ENCODE measurements at places on chromosomes 11 and 22.
A peak's percentile ranks its signal among the peaks of the same experiment; 100 is the strongest.

- no peaks in the 10 kb centered on the region for H3K4me1 ChIP-seq
- H3K27me3 ChIP-seq: peaks cover 7% of the 10 kb centered on the region
- DNase-seq: no peak
- no peaks in the 10 kb centered on the region for H3K36me3 ChIP-seq
- H3K27ac ChIP-seq: no peak overlapping the region
These were observed 13.4 kb downstream of the OR51B4 start for GRCh38 chr11:5288108-5288905.

DNA sequence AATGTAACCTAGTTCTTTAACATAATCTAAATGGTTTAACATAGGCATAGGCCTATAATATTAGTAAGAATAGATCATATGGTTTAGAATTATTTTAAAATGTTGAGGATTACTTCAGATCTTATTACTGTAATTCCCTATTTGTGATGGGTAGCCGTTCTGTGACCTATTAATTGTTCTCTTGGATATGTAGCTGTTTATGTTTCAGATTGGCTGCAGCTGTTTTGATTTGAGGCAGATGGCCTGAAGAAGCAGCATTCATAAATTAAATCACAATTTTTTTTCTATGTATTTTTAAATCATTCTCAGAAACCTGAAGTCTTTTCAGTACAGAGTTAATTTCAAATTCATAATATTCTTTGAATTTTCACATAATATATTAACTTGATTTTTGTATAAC, 104.5 kb downstream of the PDE3B start:
- H3K27ac ChIP-seq: no peak overlapping the region
- peaks cover 8% of the 10 kb centered on the region for H3K4me1 ChIP-seq
- H3K36me3 ChIP-seq: peaks cover 5% of the 10 kb centered on the region

DNA sequence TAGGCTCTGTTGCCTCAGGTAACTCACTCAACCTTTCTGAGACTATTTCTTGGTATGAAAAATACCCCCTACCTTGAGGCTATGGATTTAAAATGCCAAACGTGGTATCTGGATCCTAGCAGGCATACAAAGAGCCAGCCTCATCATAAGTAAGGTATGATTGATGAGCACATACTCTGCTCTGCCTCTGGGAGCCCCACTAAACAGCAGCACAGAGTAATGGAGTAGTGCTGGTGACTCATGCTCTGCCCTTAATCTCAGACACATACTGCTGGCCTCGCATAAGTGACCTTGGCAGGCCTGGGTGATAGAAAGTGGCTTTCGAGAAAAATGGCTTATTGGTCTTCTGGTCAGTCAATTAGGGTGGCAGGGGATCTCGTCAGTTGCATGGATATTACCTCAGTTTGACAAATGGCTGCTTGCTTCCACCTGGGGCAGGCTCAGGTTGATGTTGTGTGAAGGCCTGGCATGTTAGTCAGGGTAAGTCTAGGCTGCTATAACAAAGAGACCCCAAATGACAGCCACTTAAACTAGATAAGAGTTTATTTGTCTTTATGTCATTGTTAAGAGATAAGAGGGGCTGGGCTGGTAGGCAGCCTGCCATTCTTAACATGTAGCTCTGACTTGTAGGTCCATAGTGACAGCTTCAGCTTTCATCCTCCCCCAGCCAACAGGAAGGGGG, 15.2 kb upstream of the SLC6A5 start:
- no peak overlapping the region for H3K27ac ChIP-seq
- no peak overlapping the region for H3K4me3 ChIP-seq
- no peak for DNase-seq
- peaks cover 18% of the 10 kb centered on the region for H3K27me3 ChIP-seq
- H3K36me3 ChIP-seq: no peaks in the 10 kb centered on the region

DNA sequence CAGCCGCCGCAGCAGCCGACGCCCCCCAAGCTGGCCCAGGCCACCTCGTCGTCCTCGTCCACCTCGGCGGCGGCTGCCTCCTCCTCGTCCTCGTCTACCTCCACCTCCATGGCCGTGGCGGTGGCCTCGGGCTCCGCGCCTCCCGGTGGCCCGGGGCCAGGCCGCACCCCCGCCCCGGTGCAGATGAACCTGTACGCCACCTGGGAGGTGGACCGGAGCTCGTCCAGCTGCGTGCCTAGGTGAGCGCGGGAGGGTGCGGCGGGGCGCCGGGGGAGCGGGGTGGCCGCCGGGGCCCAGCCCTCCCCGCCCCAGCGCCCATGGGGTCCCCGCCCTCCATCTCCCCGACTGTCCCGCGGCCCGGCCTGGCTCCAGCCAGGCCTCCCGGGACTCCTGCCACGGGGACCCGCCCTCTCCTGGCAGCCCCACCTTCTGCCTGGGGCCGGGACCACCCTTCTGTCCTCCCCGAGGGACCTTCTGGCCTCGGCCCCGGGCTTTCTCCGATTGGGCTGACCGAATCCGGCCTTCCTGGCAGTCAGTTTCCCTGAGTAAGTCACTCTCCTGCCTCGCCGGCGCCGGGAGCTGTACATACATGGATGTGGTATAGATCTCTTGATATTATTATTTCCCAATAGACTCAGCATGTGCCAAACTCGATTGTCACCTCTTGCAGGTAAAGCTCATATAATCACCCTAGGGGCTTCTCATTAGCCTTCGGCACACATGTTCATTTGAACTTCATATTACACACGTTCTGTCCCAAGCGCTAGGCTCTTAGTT, 720 bp downstream of the PACS1 start:
- H3K27me3 ChIP-seq: no peaks in the 10 kb centered on the region
- peak overlapping the region; percentile 45 for H3K27ac ChIP-seq
- peak; percentile 44 for DNase-seq
- H3K4me3 ChIP-seq: peak overlapping the region; percentile 91

DNA sequence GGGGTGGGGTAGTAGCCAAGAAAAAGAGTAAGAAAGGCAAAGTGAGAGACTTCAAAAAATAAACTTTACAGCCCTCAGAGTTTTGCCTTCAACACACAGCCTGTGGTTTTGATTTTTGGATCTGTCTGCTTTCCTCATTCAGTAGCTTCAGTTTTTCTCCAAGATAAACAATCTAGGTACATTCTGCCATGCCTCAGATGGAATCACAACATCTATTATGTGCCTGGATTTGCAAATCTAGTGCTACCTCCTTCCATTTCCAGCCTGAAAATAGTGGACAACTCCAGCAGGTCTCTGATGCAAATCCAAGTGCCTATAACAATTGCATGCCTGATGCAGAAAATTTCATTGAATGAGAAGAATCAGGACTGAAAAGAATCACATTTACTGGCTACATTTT, 206.6 kb upstream of the GUCY1A2 start:
- no peak for DNase-seq
- no peaks in the 10 kb centered on the region for H3K36me3 ChIP-seq
- H3K4me3 ChIP-seq: no peak overlapping the region
- peaks cover 9% of the 10 kb centered on the region for H3K27me3 ChIP-seq

DNA sequence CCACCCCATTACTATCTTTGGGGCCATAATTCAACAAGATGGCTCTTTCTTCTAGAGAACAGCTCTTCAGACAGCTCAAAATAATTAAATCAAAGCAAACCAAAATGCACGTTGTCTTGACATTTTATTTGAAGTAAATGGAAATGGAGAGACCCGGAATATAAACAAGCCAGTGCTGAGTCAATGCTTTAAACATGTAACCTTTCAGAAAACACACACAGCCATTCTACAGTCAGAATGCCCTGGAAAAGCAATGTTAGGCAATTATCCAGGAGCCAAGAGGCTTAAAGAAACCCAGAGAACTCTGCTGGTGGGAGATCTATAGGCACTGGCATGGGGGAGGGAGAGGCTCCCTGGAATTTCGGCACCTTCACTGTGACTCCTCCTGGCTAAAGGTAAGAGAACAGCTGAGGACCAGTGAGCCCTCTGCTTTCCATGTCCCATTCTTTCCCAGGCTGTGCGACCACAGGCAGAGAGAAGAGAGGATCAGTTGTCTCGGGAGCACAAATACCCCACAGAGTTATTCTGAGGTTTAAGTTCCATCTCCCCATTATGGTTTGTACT, 254.0 kb upstream of the CCDC90B start:
- no peak overlapping the region for H3K27ac ChIP-seq
- no peaks in the 10 kb centered on the region for H3K27me3 ChIP-seq
- no peak overlapping the region for H3K4me3 ChIP-seq
- no peaks in the 10 kb centered on the region for H3K36me3 ChIP-seq
- no peak for DNase-seq
- H3K4me1 ChIP-seq: no peaks in the 10 kb centered on the region

DNA sequence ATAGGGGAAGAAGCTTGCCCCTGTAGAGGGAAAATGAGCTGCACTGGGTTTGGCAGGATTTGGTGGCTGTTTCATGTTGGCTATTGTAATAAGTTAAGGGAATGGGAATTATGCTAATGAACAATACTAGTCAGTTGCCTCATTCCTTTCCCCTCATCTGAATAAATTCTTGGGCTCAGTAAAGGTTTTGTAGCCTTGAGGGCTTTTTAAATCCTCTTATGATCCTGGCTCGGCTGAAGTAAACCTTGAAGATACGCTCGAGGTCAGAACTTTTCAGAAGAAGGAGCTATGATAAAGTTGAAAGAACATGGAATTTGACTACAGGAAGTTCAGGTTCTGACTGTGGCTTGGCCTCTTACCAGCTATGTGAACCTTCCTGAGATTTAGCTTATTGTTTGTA, 448.7 kb downstream of the RAB38 start:
- no peak overlapping the region for H3K27ac ChIP-seq
- H3K36me3 ChIP-seq: no peaks in the 10 kb centered on the region
- no peak for DNase-seq

GRCh38 chr11:81989093-81989492, 744.6 kb downstream of the FAM181B start:
- H3K27me3 ChIP-seq: no peaks in the 10 kb centered on the region
- no peak overlapping the region for H3K4me3 ChIP-seq
- no peaks in the 10 kb centered on the region for H3K36me3 ChIP-seq
- no peak overlapping the region for H3K27ac ChIP-seq
- DNase-seq: no peak

GRCh38 chr11:78562398-78562797, 12.3 kb downstream of the NARS2 start:
- peaks cover 35% of the 10 kb centered on the region for H3K36me3 ChIP-seq
- H3K4me3 ChIP-seq: no peak overlapping the region
- peaks cover 8% of the 10 kb centered on the region for H3K4me1 ChIP-seq
- no peak for DNase-seq
- peak overlapping the region; percentile 80 for H3K27ac ChIP-seq

DNA sequence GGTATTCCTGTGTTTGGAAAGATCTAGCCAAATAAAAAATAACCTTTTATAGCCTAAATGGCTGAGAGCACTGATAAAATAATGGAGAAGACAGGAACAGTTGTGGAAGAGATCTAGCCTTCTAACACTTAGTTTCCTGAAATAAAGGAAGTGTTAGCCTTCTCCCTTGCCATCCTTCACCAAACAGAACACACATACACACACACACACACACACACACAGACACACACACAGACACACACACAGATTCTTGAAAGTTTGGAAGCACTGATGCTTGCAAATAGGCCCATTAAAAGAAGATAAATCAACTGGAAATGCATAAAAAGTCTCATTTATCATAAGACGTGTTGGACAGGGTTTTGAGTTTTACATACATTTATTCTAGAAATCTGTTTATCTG, 37.5 kb downstream of the KIRREL3 start:
- DNase-seq: no peak
- H3K36me3 ChIP-seq: peaks cover 15% of the 10 kb centered on the region
- H3K27ac ChIP-seq: peak overlapping the region; percentile 14
- H3K4me3 ChIP-seq: no peak overlapping the region
- H3K4me1 ChIP-seq: peaks cover 9% of the 10 kb centered on the region
- H3K27me3 ChIP-seq: peaks cover 4% of the 10 kb centered on the region

- H3K4me1 ChIP-seq: peaks cover 22% of the 10 kb centered on the region
- no peak for DNase-seq
- H3K4me3 ChIP-seq: no peak overlapping the region
- H3K36me3 ChIP-seq: no peaks in the 10 kb centered on the region
These were observed 13.4 kb downstream of the TMPRSS13 start for GRCh38 chr11:117915672-117916235.

GRCh38 chr22:17518406-17518805, 44.9 kb upstream of the SLC25A18 start:
- DNase-seq: no peak
- peaks cover 9% of the 10 kb centered on the region for H3K4me1 ChIP-seq
- H3K36me3 ChIP-seq: peaks cover 87% of the 10 kb centered on the region
- no peaks in the 10 kb centered on the region for H3K27me3 ChIP-seq

DNA sequence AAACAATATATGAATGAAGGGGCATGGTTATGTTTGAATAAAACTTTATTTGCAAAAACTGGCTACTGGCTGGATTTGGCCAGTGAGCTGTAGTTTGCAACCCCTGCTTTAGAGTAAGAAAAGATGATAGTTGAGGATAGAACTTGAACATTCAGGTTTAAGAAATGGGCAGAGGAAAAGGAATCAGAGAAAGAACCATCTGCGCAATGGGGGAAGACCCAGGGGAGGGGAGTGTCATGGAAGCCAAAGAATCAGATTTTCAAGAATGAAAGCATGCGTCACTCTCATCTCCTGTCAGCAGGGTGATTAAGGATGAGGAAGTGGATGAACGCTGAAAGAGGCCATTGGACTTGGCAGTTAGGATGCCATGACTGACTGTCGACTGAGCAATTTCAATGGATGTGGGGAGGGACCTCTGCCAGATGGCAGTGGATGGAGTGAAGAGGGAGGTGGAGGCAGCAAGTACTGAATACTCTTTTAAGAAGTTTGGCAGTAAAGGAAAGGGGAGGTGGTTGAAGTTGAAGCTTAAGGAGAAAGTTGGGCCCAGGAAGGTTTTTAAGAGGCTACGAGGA, 21.2 kb downstream of the FAT3 start:
- H3K4me3 ChIP-seq: no peak overlapping the region
- H3K36me3 ChIP-seq: peaks cover 22% of the 10 kb centered on the region
- H3K4me1 ChIP-seq: peaks cover 22% of the 10 kb centered on the region
- H3K27me3 ChIP-seq: peaks cover 3% of the 10 kb centered on the region

DNA sequence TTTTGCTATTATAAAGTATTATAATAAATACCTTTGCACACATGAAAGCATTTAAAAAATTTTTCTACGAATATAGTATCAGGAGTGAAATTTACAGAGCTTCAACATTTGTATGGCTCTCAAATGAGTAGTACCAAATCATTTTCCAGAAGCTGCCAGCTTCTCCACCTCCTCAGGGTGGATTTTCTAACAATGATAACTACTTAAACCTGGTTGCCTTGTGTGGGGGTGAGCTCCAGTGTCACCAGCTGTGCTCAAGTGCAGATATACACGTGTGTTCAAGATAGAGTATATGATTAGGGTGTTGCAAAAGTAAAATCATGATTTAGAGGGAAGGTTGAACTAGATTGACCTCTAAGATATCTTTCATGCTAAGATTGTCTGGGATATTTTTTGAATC, 48.2 kb downstream of the HORMAD2 start:
- no peaks in the 10 kb centered on the region for H3K36me3 ChIP-seq
- DNase-seq: no peak
- H3K27me3 ChIP-seq: peaks cover 6% of the 10 kb centered on the region
- no peak overlapping the region for H3K27ac ChIP-seq
- H3K4me3 ChIP-seq: no peak overlapping the region
